ENCODE measurements at places on chromosomes 11 and 22. TPM values are rescaled to one million over a fixed set of nuclear protein-coding genes. Genes with fewer than 3 reads are reported as not detected.

The P2RX6 gene
- polyA plus RNA-seq: 0.42 TPM

The NCAM1 gene
- polyA plus RNA-seq: 334 TPM

The BTG4 gene
- not detected for polyA plus RNA-seq

The MUC15 gene
- not detected for polyA plus RNA-seq

The PTPRCAP gene
- 1.0 TPM for polyA plus RNA-seq

The C11orf58 gene
- 333 TPM for polyA plus RNA-seq

The LGALS12 gene
- not detected for polyA plus RNA-seq

The APOBEC3F gene
- polyA plus RNA-seq: not detected

The SAA4 gene
- polyA plus RNA-seq: not detected

The DAGLA gene
- 3.7 TPM for polyA plus RNA-seq

The CD6 gene
- not detected for polyA plus RNA-seq

The BATF2 gene
- polyA plus RNA-seq: not detected

The PRRG4 gene
- polyA plus RNA-seq: 0.07 TPM

The OR10D3 gene
- not detected for polyA plus RNA-seq

The AIP gene
- 33.2 TPM for polyA plus RNA-seq

The BBOX1 gene
- polyA plus RNA-seq: 3.7 TPM

The CCDC188 gene
- not detected for polyA plus RNA-seq

The GLB1L2 gene
- 4.9 TPM for polyA plus RNA-seq

The TMEM86A gene
- 0.09 TPM for polyA plus RNA-seq

The KRTAP5-11 gene
- 2.2 TPM for polyA plus RNA-seq

The OR8G1 gene
- not detected for polyA plus RNA-seq

The KCNA4 gene
- 0.31 TPM for polyA plus RNA-seq

The PLAAT5 gene
- not detected for polyA plus RNA-seq
